ENCODE measurements at places on chromosomes 1 and 21. TPM values are rescaled to one million over a fixed set of nuclear protein-coding genes. Genes with fewer than 3 reads are reported as not detected.

The WDR64 gene
- not detected for total RNA-seq

The GBP6 gene
- 0.21 TPM for total RNA-seq

The PLA2G2C gene
- total RNA-seq, result not detected

The CERS2 gene
- 138 TPM for total RNA-seq

The CTTNBP2NL gene
- total RNA-seq, result 45.9 TPM

GRCh38 chr1:201316556-201316955 lies 33.2 kb downstream of the PKP1 start:
- DNase-seq, result no peak

GRCh38 chr1:209619696-209620486 lies 32.3 kb downstream of the LAMB3 start:
- DNase-seq, result no peak

DNA sequence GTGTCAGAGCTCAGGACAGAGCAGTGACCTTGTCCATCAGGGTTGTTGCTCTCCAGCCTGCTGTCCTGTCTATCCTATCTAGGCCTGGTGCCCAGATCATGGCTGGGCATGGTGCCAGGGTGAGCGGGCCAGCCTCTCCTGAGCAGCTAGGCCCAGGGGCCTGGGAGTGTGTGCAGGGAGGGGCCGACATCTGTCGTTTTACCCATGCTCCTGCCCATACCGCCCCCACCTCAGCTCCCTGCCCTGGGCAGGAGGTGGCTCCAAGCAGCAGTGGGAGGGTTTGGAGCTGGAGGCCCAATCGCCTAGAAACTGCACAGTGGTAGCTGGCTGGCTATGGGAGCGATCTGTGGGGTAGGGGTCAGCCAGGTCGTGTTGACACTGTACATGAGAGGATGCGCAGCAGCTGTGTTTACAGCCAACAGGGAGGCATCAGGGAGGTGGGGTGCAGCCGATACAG lies 6.5 kb downstream of the INSRR start:
- DNase-seq, result no peak

GRCh38 chr21:45048968-45049367 lies 25.4 kb upstream of the ADARB1 start:
- no peak for DNase-seq

DNA sequence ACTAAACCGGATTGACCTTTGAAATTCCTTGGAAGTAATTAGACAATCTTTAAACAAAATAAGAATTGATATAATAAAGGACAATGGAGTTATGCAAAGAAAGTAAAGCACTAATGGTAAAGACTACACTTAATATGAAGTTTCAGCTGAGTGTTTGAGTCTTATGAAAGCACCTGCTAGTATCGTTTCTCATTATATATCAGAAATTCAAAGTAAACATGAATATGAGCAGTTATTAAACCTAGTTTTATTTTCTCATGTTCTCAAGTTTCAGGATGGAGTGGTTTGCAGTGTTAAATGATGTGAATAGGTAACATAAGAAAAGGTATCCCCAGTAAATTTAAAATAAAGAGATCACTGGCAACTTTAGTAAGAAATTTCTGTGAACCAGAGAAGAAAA lies 188.6 kb downstream of the ZP4 start:
- DNase-seq, result no peak

DNA sequence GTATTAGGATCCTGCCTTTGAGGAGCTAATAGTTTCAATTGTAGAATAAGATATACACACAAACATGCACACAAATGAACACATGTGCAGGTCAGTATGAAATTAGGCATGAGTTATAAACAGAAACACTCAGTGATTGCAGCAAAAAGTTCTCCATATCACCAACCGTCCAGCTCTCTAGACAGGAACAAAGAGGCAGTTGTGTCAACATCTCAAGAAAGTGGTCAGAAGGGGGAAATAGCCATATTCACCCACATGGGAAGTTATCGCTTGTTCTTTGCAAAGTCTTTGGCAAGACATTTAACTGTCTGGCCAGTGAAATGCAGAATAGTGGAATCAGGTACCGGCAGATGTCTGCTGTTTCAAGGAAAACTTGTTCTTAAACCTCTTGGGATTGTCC lies 29.4 kb upstream of the PIGC start:
- no peak for DNase-seq

- no peak for DNase-seq
Measured at GRCh38 chr1:225830841-225831240, 20.9 kb downstream of the EPHX1 start.

DNA sequence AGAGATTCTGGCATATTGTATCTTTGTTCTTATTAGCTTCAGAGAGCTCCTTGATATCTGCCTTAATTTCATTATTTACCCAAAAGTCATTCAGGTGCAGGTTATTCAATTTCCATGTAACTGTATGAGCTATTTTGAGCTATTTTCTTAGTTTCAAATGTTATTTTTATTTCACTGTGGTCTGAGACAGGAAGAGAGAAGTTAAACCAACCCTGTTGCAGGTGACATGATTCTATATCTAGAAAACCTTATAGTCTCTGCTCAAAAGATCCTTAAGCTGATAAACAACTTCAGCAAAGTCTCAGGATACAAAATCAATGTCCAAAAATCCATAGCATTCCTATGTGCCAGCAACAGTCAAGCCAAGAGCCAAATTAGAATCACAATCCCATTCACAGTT lies 1644.0 kb upstream of the B3GALT2 start:
- DNase-seq, result no peak

DNA sequence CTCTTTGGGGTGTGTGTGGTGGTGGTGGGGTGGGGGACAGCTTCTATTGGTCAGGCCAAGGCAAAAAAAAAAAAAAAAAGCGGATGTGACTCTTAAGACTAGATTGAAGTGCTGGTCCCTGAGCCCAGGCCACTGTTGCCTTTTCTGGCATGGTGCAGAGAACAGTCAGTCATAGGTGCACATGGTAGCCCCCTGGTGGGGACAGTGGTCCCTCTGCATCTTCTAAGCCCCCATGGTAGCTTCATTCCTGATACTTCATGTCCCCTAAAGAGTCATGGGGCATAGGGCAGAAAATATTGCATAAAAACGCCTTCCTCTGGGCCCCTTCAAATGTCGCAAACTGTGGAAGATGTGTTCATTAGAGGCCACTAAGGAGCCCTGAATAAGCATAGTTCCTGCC lies 371.8 kb downstream of the NPHP4 start:
- no peak for DNase-seq

DNA sequence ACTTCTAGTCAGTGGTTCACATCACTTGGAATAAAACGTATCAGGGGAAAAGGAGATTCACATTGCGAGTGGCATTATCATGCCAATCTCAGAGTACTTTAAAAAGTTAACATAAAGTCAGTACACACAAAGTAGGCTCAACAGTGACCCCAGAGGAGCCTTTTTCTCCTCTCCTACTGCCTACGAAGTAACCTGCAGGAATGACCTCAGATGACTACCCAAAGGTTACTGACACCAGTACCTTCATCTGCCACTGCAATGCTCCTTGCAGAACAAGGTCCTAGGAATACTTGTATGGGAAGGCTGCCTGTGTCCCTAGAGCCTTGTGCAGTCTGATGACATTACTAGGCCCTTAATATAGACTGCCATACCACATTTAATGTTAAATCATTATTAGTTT lies 389.8 kb upstream of the LYPLAL1 start:
- DNase-seq, result no peak

- DNase-seq, result no peak
Measured at GRCh38 chr1:37267111-37267835, 207.1 kb upstream of the ZC3H12A start.

DNA sequence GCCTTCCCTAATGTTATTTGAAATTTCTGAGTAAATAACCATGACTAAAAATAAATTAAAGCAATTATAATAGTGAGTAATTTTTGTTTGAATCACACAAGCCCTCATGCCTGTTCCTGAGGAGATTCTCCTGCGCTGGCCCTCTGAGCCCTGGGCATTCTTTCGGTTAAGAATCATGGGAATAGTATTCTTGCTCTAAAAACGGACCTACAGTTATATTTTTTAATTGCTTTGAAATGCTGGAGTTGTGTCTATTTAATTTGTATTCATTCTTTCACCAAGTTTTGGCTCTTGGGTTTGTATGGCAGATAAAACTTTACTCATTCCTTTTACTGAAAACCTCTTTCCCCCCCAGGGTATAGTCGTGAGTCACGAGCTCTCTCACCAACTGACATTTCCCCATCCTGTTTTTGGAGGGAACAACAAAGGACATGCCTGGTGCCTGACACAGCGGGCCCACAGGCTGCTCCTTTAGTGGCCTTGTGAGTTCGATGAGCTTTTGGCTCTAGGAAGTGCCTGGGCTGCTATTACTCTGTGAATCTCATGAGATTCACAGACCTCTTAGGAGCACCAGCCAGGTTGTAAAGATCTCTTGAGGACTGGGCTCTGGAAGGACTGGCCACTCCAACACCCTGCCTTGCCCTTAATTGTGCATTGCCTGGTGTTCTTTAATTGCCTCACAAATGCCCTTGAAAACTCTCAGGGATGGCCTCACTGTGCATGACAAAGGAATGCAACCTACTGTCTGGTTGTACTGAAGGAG lies 58.6 kb downstream of the DDR2 start:
- DNase-seq, result no peak

DNA sequence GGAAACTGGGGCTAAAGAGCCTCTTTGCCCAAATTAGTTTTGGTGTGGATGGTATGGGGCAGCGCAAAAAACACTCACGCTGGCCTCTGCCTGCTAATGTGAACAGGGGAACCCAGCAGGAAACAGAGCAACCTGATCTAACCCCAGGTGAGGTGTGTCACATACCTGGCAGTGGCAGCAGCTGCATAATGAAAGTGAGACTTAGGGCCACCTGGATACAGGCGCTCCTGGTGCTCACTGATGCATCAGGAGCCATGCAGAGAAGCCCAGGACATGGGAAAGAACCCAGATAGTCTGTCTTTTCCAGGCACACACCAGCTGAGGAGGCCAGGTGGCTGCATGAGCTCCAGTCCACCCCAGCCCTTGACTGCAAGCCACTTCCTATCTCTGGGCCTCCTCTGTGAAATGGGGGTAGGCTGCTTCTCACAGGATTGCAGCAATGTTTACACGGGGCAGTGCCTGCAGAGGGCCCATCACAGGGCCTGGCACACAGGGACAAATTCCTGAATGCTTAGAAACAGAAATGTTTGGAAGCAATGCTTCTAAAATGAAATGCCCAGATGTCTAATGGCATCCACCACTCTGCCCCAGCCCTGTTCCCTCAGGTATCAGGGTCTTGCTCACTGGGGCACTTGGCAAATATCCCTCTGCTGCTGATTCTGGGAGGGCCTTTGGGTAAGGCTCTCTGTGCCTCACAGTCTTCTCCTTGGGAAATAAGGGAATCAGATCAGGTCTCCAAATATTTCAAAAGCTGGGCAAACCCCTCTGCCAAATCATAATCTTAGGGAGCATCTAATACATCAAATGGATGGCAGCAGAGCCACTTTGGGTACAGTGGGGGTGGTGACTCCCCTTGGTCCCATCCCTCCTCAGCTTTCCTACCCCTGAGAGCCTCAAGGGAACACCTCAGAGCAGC lies 19.9 kb downstream of the DHCR24 start:
- no peak for DNase-seq

DNA sequence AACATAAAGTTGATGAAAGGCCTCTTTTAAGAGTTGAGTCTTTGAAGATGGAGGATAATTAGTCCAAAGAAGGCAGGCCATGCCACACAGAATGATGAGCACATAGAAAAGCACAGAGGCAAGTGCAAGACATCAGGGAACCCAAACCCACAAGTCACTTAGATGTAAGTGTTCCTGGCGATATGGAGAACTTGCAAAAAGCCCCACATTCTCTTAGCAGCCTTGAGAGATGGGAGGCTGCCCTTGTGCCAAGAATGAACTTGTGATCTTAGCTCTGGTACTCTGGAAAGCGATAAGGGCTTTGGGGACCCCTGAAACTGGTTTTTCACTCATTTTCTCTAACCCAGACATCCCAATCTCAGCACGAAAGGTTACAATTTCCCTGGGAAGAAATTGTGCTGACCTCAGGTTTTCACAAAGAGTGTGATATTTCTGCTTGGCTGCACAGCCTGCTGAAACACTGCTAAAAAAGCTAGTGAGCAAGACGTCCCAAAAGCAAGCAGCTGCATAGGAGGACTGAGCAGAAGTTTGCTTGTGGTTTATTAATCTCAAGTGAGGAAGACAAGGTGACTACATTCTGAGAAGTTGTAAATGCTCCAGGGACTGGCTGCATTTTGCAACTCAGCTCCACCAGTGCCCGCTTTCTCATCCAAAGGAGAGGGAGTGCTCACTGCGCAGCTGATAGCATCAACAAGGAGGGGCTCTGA lies 496.9 kb upstream of the CAMK1G start:
- DNase-seq, result peak; percentile 49

DNA sequence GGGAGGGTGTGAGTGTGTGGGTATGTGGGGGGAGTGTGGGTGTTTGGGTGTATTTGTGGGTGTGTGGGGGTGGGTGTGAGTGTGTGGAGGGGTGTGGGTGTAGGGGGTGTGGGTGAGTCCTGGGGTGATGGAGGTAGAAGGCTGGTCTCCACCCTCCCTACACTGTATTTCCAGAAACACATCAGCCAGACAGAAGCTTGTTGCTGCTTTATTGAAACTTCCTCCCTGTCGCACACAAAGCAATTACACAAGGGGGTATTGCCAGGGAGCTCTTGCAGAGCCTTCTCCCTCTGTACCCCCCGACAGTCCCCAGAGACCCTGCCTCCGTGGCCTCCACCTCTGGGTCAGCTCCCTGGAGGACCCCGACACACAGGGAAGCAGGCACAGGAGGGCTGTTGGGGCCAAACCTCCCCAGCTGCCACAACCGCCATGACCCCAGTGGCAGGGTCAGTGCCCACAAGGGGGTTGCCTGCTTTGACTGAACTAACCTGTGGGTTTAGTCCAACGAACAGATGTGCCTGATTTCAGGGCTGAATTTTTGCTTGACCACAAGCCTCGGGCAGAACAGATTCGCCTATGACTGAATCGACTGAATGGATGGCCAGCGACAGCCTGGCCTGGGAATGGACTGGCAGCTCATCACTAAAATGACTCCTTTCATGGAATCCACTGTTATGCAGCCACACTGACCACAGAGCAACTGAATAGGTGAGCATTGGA lies 9.1 kb upstream of the MATN1 start:
- peak; percentile 88 for DNase-seq

GRCh38 chr1:41444785-41445184 lies 39.7 kb downstream of the EDN2 start:
- DNase-seq, result no peak

DNA sequence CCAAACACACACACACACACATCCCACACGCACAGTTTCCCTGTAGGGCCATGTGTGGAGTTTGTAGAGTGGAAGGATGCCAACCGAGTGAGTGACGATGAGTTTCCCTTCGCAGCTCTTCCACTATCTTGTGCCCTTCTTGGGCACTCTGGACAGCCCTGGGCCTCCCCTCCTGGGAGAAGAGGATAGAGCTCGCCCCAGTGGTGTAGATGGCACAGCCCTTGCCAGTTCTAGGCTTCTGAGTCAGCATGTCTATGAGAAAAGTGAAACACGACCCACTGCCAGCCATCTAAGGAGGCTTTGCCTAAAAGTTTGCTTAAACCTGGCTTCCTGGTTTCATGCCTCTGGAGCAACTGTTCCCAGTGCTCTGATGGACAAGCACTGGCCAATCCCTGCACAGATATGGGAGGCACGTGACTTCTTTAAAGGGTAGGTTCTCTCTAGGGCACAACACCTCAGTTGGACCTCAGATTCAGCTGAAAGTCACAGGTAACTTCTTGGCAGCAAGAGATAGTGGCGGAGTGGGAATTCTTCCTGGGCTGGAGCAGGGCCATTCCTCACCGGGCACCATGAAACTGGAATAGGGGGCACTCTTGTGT lies 195.9 kb upstream of the GALNT2 start:
- no peak for DNase-seq

Measured in kidney epithelial cell (primary cell).